Fibroblast of lung (primary cell): ENCODE measurements at places on chromosomes 13 and 19. TPM values are rescaled to one million over a fixed set of nuclear protein-coding genes. Genes with fewer than 3 reads are reported as not detected.

- DNase-seq: peak; percentile 41
These were observed 6.3 kb downstream of the ZNF71 start for GRCh38 chr19:56601375-56601774.

GRCh38 chr13:42270857-42271215, 1.1 kb upstream of the AKAP11 start:
- no peak for DNase-seq

Gene PLK5
- total RNA-seq: not detected in 2 replicates

Gene ACER1
- not detected in 2 replicates for total RNA-seq
